ENCODE measurements at places on chromosomes 3 and 15.

- no peak for DNase-seq
These were observed 18.8 kb downstream of the APH1B start for GRCh38 chr15:63296195-63296594.

DNA sequence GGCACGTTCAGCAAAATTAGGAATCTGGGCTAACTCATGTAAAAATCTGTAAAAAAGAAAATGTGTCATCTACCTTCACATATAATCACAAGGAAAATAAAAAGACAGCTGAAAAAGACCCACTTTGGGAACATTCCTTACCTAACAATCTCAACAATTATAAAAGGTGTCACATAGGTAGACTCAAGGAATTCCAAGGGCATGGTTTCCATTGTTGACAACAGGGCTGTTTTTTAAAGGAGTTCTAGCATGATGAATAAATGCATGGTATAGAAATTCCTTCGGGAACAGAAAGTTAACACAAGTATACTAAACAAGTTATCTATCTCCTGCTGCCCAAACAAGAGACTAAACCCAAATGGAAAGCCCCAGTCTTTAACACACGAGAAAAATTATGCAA lies 184.2 kb downstream of the GREM1 start:
- no peak for DNase-seq

DNA sequence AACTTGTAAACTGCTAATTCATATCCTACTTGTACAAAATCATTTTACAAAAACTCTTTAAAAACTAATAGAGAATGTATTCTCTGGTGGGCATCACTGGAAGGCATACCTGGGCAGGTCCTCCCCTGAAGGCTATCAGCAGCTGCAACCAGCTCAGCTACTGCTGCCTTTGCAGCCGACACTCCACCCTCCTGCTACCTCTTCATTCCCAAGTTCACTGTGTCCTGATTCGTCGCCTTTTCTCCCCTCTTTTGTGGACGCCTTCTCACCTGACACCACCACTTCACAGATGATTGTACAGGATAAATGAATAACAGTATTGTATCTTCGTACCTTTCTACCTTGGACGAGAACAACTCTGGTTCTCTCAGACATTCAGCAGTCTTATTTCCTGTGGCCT lies 28.9 kb downstream of the B4GALT4 start:
- DNase-seq, result no peak

DNA sequence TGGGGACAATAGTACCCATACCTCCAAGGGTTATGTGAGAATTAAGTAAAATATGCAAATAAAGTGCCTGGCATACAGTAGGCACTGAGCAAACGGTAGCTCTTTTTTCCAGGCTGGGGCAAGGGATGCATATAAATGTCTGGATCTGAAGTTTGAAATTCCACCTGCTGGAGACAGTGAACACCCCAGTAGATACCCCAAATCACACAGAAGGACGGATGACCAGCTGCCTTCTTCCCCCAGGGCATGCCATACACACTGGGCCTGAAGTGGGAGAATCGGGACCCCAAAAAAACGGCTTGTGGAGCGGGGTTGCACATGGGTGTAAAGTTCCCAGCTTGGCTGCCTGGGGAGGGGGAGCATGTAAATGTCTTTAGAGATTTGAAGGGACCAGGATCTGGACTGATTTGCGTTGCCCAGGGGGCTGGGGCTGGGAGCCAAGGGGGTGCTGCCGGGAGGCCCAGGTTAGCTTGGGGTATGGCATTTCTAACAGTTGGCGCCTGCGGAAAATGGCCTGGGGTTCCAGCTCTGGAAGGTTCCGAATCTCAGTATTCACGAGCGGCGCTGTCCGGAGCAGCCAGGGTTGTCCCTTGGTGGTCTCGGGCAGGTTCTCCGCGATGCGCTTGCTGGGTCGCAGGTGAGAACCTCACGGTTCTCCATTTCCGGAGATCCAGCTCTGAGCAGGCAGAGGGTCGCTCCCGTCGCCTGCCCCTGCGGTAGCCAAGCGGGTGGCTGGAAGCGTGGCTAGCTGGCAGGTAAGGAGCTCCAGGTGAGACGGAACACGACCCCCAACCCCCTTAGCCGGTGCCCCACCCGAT lies 42.6 kb upstream of the POLG start:
- no peak for DNase-seq
